Fibroblast of mammary gland (primary cell): ENCODE measurements at places on chromosomes 16 and 17.
A peak's percentile ranks its signal among the peaks of the same experiment; 100 is the strongest.

- DNase-seq = no peak
Observed at GRCh38 chr17:36935671-36936454, 1.4 kb upstream of the LHX1 start.

DNA sequence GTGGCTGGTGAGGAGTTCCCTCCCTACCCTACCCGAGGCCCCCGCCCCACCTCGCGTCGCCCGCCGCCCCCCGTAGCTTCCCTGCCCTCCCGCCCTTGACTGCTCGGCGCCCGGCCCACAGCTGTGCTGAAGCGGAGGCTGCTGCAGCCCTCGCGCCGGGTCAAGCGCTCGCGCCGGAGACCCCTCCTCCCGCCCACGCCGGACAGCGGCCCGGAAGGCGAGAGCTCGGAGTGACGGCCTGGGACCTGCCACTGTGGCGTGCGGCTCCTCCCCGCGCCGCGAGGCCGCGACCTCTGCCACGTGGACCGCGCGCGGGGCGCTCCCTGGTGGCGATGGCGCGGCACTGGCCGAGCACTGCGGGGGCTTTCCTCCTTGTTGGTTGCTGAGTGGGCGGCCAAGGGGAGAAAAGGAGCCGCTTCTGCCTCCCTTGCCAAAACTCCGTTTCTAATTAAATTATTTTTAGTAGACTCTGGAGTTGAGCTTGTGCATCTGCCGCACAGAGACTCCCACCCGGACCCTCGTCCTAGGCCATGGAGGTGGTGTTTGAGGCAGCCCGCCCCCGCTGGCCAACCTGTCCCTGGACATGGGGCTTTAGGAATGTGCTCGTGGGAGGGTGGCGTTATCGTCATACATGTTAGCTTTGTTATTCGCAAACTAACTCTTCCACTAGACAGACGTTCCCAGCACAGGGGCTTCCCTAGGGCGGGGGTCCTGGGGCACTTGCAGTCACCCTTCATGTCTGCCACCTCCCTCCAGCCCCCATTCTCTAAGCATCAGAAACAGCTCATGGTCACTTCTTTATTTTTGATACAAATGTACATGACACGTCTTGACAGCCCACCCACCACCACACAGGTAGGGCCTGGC, 4.4 kb downstream of the TP53I13 start:
- DNase-seq = peak; percentile 63

DNA sequence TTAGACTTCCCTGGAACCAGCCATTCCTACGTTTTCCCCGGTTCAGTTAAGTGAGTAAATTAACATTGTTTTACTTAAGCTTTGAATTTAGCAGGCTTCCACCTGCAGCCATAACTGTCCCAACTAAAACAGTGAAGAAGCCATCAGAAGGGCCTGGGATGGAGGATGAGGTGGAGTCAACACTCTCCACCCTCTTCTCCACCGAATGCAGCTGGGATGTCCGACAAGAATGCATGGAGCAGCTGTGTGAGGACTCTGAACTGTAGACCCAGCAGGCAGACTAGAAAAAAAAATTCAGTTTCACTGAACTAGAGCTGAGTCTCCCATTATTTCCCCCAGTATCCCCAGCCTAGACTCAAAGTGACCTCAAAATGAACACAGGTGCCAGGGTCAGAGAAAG, 114.8 kb downstream of the C16orf95 start:
- peak; percentile 64 for DNase-seq

GRCh38 chr16:30923554-30924075, at the start of gene FBXL19:
FBXL19 (plus strand) TSS chr16:30923572; CDS start chr16:30925755, 2,183 bp downstream.
- no peak for DNase-seq

DNA sequence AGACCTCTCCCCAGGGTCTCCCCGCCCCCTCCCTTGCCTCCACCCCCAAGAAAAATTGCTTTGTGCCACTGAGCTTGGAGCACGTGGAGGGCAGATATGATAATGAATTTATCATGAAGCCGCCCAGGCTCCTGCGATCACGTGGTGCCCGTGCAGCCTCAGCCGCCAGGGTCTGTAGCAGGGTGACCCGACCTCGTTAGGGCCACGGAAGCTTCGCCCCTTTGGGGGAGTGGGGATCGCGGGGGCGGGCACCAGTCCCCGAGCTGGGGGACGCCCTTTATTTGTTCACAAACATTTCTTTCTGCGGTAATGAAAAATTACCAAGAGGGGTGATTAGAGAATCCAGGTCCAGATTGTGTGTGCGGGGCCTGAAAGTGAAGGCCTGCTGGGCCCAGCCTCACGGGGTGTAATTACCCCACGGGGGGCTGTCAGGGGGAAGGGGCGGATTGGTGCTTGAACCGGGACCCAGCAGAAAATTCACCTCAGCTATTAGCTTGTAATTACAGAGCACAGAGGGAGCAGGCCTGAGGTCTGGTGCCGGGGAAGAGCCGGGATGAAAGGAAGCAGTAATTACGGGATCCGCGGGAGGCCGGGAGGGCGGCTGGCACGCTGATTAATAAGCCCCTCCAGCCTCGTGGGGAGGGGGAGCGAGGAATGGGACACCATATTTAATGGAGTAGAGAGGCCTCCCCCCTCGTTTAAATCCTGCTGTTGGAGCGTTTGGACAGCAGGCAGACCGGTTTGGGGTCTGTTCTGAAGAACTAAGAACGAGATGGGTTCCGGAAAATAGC, 13.3 kb downstream of the GSE1 start:
- DNase-seq = no peak

DNA sequence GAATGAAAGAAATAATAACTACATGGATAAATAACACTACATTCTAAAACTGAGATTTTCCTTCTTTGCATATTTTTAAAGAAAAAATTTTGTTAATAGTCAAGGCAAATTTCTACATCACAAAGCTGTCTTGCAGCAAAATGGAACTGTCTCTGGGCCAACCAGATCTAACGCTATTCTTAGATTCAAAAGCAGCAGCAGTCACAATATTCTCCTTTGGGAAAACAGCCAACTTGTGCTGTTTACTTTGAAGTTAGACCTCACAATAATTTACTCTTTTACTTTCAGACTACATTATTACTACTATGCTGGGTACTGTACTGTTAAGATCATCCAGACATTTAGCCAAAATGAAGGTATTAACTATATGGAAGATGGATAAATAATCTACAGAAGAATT, 189.1 kb downstream of the CEP112 start:
- no peak for DNase-seq

DNA sequence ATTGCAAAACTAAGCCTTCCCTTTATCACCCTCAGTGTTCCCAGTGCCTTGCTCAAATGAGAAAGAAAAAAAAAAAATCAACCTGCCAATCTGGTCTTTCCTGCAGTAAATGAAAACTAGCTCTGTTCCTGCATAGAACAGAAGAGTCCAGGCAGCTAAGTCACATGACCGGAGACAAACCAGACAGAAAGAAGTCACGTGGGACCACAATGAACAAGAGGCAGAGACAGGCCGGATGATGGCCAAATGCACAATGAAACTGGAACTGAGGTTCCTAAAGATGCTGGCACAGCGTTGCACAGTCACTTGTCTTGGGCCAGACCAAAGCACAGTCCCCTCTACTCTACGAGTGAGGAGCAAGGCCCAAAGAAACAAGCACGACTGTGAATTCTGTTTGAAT, 172.5 kb downstream of the GRIN2A start:
- DNase-seq = no peak

DNA sequence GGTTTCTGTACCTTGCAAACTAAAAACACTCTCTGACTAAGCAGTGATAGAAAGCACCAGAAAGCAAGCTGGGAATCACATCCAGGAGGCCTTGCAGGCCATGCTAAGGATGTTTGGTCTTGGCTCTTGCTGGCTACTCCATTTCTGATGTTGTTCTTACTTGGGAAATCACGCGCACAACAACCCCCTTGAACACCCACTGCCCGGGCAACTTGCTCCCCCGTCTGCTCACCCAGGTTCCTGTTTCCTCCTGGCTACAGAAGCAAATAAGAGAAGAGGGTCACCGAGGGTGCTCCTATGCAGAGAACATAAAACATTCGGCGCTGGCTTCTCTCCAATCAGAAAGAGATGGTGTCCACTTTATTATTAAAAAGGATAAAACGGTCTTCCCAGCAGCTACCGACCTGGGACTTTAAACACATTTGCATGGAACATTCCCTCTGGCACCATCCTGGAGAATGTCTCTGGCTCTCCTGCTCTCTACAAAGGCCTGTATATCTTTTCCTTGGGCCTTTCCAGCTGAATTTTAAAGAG, 271.2 kb upstream of the RPL38 start:
- DNase-seq = no peak

- DNase-seq = peak; percentile 86
Observed at GRCh38 chr17:45123930-45124796, 8.2 kb downstream of the PLCD3 start.

DNA sequence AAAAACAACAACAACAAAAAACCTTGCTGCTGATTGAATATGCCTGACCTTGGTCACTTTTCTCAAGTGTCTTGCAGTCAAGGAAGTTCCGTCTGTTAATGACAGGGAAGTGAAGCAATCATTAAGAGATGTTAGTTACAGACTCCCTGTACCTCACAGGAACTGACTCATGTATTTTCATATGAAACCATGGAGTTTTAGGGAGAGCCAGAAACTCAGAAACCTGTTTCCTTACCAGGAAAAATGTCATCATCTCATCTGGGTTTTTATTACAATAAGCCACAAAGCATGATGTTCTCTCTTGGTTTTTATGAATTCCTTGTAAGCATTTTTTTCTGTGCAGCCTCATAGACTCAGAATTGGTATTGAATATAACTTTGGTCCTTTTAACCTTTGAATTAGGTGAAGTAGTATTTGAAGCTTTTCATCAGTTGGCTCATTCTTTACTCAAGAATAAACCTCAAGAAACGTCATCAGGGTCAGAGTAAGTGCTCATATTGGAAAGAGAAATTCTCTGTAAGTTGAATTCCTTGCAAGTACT, 10.3 kb downstream of the LYRM1 start:
- DNase-seq = peak; percentile 95

DNA sequence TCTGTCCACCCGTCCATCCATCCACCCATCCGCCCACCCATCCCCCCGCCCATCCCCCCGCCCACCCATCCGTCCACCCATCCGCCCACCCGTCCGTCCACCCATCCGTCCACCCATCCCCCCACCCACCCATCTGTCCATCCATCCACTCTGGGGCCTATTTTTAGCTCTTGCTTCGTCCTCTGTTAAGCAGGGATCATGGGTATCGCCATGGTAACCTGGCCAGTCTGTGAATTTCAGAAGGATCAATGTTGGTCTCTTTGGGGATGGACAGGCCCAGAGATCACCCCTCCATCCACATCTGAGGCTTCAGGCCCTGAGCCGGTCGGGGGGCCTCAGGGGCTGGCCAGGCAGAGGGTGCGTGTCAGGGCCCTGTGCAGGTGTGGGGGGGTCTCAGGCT, 15.2 kb upstream of the DPEP1 start:
- peak; percentile 58 for DNase-seq

- DNase-seq = no peak
Observed at GRCh38 chr17:50299776-50300175, 25.5 kb downstream of the TMEM92 start.

GRCh38 chr16:26772503-26772902, 294.2 kb upstream of the C16orf82 start:
- peak; percentile 48 for DNase-seq

- peak; percentile 96 for DNase-seq
Observed at GRCh38 chr17:47286198-47286914, 32.7 kb downstream of the ITGB3 start.

GRCh38 chr17:31388770-31389656, 2.5 kb upstream of the RAB11FIP4 start:
- DNase-seq = no peak

GRCh38 chr17:75473246-75473645, 16.8 kb downstream of the TMEM94 start:
- no peak for DNase-seq

- DNase-seq = no peak
Observed at GRCh38 chr17:29060475-29060874, 17.5 kb downstream of the PIPOX start.

GRCh38 chr16:3715430-3715829, 1.9 kb downstream of the TRAP1 start:
- DNase-seq = no peak

GRCh38 chr16:9408297-9408878, 316.9 kb downstream of the HAPSTR1 start:
- DNase-seq = no peak

- DNase-seq = no peak
Observed at GRCh38 chr17:51499897-51500296, 239.6 kb downstream of the UTP18 start.

DNA sequence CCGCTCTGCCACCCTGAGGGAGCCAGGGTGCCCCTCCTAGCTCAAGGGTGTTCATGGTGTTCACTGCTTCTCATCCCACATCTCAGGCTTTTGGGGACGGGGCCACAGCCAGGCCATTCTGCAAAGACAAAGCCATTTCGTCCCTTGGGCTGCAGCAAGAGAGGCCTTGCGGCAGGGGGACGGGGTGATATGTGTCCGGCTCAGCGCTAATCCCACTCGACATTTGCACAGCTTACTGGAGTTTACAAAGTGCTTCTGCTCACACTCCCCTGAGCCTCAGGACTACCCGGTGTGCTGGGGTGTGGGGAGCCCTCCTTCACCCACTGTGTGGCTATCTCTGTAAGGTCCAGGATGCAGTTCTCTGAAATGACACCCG, 84.3 kb downstream of the RTN4RL1 start:
- no peak for DNase-seq

GRCh38 chr17:51652529-51652928, 392.2 kb downstream of the UTP18 start:
- no peak for DNase-seq

DNA sequence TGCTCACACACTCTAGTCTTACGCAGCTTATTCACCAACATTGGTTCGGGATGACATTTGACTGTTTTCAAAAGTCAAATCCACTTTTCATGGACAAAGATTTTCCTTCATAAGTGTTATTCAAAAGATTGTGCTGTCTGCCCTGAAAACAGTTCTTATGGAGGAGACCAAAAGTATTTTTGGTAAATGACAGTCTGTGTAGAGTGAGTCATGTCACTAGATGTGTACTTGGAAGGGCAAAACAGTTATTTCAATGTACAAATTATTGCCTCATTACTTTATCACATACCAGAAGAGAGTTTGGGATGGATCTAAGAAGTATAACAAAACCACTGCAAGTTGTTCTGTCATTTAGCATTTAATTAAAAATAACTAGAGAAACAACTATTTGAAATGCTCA, 265.6 kb downstream of the CDH13 start:
- no peak for DNase-seq

DNA sequence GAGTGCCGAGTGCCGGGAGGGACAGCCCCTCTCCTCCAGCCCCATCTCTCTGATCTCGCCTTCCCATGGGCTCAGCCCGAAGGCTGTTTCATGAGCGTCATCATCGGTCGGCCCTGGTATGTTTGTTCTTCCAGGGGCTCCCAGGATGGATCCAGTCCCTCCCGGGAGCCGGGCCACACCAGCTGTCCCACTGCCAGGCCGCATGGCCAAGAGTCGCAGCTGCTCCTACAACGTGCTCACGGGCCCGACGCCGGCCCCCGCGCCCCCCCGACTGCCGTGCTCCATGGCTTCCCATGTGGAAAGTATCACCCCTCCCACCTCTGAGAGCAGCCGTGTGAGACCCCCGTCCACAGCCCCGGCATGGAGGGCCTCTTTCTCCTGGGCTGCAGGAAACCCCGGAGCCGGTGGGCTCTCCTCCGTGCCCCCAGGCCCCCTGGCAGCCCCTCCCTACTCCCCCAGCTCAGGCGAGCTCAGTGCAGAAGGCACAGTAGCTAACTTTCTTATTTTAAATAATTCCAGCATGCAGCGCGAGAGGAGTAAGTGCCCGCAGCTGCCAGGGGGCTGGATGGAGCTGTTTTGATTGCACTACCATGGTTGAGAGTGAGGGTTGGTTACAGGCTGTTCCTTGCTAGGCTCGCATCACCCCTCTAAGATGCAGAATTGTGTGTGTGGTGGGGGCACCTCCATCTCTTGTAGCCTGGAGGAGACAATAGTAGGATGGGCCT, 26.6 kb upstream of the GSE1 start:
- DNase-seq = peak; percentile 50
